CD8-positive, alpha-beta T cell (primary cell): ENCODE measurements at places on chromosomes 4 and X.

DNA sequence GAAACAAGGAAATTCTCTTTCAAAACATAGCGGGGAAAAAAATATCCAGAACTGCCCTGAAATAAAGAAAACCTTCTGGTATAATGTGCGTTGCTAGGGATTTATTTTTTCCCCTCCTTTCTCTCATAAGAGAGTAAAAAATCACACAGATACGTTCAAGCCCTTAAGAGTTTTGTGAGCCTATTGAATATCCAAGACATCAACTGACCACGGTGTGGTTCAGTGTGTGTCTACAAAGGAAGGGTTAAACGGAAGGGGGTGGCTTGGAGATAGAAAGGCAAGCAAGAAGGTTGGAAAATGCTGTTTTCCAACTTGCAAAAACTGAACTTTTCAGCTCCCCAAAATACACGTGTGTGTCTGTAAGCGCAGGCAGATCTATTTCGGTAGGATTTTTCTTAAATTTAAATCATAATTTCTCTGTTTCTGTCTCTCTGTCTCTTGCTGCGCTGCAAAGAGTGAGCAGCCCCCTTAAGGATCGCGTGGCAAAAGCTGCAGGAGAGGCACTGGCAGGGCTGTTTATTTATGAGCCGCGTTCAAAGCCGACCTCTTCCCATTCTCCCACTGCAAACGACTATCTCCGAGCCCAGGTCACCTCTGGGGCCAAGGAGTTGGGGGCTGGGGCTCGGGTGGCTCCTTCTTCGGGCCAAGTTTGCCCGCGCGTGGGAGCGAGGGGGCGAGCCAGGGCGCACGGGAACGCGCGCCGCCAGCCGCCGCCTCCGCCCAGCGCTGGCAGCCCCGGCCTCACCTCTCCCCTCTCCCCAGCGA is 492 bp upstream of the SLIT2 start:
- no peak for DNase-seq

DNA sequence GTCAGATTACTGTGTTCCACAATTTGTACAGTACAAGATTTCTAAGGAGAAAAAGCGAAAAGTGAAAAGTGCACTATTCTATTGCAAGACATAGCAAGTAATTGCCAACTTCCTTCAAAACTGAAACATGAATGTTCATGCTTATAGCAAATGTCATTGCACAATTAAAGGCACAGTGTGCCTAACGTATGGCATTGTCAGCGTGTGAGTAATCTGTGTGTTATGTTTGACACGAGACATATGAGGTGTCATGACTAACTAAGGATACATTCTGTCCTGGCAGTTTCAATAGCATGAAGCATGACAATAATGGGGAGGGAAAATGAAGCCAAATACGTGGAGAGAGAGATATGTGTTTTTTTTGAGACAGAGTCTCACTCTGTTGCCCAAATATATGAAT is 33.6 kb upstream of the TBC1D9 start:
- no peak for DNase-seq

- DNase-seq: no peak
These were observed 290.2 kb downstream of the STK32B start for GRCh38 chr4:5341526-5341925.

DNA sequence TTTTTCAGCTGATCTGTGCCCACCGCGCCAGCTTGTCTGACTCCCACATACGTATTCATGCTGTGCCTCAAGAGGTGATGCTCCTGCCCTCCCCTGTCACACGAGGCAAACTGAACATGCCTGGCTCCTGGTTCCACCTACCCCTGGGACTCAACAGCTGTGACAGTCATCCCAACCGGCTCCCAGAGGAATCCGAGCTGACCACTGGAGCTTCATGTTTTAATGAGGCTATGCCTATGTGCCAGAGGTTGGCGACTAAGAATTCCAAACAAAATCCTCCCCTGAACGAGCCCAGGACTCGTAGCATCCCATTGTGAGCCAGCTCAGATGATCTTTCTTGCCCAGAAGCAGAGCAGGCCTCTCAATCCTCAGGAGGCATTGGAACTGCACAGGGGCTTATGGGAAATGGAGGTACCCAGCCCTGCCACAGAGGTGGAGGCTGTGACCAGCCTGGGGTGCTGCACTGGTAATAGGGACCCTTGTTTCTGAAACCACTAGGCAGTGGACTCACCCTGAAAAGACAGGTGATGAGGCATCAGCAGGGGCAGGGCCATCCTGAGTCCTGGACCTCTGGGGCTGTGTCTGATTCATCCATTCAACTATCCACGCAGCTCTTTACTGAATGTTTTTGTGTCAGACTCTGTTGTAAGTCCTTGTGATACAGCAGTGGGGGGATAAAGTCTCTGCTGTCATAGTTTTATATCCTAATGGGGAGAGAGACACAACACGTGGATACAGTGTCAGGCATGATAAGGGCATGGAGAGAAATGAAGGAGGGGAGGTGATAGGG is 325.0 kb downstream of the EVC2 start:
- no peak for DNase-seq

- no peak for DNase-seq
These were observed 400.1 kb upstream of the CPEB2 start for GRCh38 chr4:14602206-14602605.

DNA sequence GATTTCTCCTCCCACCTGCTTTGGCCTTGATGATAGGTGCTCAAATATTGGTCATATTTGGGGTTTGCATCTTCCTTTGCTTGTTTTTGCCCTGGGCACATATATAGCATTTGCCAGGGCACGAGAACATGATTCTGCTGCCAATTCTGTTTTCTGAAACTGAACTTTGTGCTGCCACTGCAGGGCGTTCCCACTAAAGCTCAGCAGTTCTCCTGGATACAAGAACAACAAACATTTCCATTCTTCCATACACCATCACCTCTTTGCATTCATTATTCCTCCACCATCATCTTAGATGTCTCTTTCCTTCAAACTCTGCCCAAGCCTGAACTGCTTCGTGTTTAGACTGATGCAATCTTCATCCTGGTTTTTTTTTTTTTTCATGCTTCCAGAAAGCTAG is 36.3 kb upstream of the GATB start:
- no peak for DNase-seq

DNA sequence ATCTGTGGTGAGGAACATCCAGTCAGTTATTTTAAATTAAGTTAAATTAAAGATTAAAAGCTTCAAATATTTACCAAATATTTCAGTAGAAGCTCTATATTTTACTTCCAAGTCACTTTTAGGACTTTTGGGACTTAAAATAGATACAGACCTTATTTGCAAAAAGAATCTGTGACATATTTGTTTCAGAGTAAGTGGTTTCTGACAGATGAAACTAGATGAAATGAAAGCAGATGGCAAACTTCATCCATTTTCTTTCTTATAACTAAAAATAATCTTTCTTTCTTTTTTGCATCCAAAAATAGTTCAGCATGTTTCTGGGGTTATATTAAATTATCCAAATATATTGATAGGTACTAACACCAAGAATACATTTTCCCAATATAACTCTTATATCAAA is 6.6 kb upstream of the UTP3 start:
- DNase-seq: no peak

DNA sequence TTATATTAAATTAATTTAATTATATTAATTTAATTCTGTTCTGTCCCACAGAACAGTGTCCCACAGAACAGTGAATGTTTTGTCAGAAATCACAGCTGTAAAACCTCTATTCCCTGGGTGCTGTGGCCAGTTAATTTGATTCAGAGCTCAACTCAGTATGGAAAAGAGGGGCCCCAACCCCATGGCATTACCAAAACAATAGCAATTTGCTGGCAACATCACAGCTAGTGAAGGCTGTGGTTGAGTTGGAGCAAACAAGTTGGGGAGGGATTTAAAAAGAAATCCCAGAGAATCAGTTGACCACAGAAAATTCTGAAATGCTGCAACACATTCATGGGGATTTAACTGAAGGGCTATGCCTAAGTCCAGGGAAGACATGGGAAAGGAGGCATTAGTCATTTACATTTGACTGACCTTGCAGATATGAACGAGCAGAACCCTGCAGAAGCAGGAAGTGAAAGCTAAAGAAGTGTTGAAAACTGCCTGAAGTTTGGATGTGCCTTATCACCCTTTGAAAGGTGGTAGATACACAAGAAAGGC is 30.1 kb downstream of the PDHA2 start:
- DNase-seq: no peak

DNA sequence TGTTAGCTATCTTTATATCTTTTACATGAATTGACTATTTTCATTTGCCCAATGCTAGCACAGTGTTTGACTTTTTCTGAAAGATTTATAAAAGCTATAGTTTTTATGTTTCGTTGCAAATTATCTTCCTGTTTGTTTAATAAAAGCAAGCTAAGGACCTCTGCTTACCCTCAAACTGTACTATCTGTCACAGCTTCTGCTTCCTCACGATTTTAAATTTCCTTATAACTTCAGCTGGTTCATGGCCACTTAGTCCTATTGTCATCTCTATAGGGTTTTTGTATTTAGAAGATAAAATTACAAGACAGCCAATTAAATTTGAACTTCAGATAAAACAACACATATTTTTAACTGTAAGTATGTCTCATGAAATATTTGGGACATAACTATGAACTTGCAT is 494.0 kb downstream of the PDGFC start:
- no peak for DNase-seq
